ENCODE measurements at places on chromosomes 4 and X.
A peak's percentile ranks its signal among the peaks of the same experiment; 100 is the strongest.

GRCh38 chr4:181896614-181897013 lies 346.6 kb upstream of the TENM3 start:
- no peak for DNase-seq

GRCh38 chr4:126558596-126558995 lies 1074.2 kb upstream of the INTU start:
- no peak for DNase-seq

DNA sequence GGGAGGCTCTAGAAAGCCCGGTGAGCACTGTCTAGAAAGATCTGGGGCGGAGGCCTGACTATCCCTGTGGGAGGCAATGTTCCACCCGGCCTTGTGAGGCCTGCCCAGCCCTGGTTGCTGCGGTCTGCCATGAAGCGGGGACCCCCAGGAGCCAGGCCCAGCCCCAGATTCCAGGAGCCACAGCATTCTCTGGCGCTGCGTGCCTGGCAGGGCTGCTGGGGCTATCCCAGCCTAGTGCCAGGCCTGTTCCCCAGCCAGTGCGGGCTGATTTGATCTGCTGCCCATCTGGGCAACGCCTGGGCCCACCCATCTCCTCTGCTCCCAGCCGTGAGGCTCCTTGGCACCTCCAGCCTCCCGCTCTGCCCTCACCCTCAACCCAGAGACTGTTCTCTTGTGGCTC lies 19.6 kb downstream of the ATP2B3 start:
- DNase-seq: no peak

DNA sequence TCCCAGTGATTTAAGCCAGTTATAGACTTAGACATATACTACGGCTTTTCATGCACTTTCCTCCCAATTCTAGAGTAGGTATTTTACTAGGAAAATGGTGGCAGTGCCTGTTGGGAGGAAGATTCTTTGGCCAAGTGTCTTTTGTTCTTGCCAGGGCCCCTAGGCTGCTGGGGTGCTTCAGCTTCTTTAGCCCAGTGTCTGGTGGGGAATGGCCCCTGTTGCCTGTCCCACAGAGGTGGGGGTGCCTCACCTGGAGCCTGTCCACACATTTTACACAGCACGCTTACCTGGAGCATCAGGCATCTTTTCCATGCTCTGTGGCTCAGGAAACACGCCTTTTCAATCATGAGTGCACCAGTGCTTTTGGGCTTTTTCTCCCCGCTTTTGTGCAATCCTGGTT lies 33.2 kb upstream of the MSANTD1 start:
- no peak for DNase-seq

GRCh38 chrX:26219351-26219750 lies 3.4 kb downstream of the MAGEB5 start:
- no peak for DNase-seq

DNA sequence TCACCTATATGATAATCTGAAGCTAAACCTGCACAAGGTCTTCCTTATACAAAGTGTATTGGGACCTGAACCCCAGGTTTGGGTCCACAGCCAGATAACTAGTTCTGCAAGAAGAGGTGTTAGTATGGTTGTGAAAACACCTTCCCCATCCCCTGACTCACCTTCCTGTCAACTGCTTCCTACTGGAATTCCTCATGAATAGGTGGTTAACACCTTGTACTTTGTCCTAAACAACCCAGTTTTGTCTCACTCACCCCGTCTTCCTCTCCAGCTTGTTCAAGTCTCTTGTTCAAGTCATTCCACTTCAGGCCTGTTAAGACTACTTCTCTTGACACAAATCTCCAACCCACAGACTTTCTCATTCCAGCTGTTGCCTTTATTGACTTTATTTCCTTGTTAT lies 45.5 kb downstream of the CCNG2 start:
- no peak for DNase-seq

- DNase-seq: no peak
These were observed 5.7 kb upstream of the MPC1L start for GRCh38 chrX:40617566-40617965.

- peak; percentile 54 for DNase-seq
These were observed 12.6 kb downstream of the RUFY3 start for GRCh38 chr4:70734168-70734954.

DNA sequence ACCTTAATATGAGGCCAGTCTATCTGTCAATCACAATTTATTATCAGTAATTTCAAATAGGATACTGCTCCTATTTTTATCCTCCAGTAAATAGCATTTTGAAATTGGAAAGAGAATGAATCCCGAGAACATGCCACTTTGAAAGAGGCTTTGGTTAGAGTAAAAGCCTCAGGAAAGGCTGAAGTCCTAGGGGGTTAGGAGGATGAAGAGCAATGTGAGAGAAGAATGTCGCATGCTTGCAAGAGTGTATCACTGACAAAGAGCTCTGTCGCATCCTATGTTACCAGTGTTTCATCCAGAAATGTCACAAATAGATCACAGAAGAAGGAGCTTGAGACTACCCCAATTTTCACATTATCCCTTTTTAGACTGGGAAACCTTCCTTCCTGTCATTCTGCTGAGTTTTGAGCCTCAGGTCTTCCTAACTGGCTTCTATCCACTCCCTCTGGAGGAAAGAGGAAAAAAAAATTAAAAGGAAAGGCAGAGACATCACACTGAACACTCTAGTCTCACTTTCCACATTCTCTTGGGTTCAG lies 39.8 kb downstream of the GPM6A start:
- no peak for DNase-seq

- DNase-seq: no peak
These were observed 37.5 kb downstream of the PGRMC1 start for GRCh38 chrX:119273420-119274192.

- DNase-seq: no peak
These were observed 12.5 kb downstream of the SEC24D start for GRCh38 chr4:118823471-118823870.

- DNase-seq: no peak
These were observed 54.3 kb downstream of the LRBA start for GRCh38 chr4:150960818-150961217.

DNA sequence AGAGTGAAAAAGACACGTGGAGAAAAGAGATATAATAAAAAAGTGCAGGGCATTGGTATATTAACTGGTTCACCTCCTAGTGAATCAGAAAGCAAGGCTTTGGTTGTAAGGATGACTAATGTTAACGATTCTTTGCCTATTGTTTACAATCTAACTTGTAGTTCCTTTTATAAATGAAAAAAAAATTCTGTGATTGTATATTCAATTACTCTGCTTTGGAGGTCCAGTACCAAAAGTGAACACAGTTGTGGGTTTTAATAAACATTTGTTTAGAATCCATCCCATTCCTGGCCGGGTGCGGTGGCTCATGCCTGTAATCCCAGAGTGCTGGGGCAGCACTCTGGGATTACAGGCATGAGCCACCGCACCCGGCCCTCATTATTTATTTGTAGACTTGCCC lies 36.9 kb upstream of the PRSS12 start:
- no peak for DNase-seq

DNA sequence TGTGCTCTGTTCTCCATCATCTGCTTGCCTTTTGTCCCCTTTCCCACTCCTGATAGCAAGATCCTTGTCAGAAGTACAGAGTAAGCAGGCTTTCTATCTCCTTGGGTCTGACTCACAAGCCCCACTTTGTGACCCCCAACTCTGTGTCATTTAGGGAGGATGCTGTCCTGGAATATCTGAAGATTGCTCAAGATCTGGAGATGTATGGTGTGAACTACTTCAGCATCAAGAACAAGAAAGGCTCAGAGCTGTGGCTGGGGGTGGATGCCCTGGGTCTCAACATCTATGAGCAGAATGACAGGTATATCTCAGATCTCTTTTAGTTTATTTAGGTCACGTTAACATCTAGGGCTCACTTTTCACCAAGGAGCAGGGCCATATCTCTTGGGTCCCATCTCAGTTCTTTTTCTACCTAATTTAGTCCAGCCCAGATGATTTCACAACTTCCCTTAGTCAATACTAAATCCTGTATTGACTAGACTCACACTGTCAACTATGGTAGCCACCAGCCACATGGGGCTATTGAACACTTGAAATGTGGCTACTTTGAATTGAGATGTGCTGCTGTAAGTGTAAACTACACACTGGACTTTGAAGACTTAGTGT lies 64.3 kb downstream of the MSN start:
- no peak for DNase-seq

DNA sequence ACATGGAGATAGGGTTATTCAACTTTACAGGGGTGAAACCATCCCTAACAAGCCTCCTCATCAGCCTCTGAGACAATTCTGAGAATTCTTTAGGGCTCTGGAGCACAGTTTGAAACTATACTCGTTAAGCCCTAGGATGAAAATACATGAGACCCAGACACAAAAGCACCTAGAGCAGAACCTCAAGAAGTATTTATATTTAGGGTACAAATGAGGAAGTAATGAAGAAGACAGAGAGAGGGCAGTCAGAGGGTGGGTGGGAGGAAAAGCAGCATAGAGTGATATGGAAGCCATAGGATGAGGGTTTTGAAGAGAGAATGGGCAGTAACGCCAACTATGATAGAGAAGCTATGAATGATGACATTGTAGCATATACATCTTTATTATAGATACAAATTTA lies 250.3 kb downstream of the DCLK2 start:
- DNase-seq: no peak

GRCh38 chr4:7939377-7940108 lies at the start of gene AFAP1:
AFAP1 (minus strand) TSS chr4:7939861; CDS start chr4:7872078, 67,783 bp downstream.
- peak; percentile 83 for DNase-seq
